ENCODE measurements at places on chromosomes 4 and X. TPM values are rescaled to one million over a fixed set of nuclear protein-coding genes. Genes with fewer than 3 reads are reported as not detected.
A peak's percentile ranks its signal among the peaks of the same experiment; 100 is the strongest.

ABLIM2 gene
- 7.5 TPM for total RNA-seq

SSX4B gene
- total RNA-seq: 0.71 TPM

GRK4 gene
- 34.5 TPM for total RNA-seq

TRIM61 gene
- total RNA-seq: 0.34 TPM

PRICKLE3 gene
- 1.6 TPM for total RNA-seq

GRCh38 chrX:74383611-74384010 is 37.7 kb upstream of the SLC16A2 start:
- H3K27ac ChIP-seq: no peak overlapping the region
- H3K4me1 ChIP-seq: no peaks in the 10 kb centered on the region
- DNase-seq: peak; percentile 17
- H3K36me3 ChIP-seq: no peaks in the 10 kb centered on the region

DNA sequence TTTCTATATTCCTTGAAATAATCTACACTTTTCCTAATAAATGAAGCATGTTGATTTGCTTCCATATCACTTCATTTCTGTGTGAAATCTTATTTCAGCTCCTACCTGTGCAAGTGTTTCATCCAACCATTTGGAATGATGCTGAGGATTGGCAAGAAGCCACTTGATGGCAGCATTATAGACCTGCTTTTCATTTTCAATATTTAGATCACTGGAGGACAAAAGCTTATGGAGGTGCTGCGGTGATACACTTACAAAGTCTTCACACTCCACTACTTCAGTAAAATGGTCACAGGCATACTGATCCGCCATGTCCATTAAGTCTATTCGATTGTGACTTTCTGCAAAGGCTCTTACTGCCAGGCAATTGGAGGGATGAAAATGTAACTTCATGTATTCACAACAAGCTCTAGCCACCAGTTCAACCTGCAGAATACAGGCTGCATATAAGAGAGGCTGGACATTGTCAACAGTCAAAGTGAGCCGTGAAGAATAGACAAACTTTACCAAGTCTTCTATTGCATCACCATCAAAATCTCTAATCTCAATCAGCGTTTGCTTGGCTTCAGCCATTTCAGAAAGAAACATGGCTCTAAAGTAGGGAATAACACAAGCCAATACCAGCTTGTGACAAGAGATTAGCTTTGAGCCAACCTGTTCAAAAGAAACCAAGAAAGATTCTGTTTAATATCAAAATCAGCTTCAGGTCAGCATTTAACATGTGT is 35.1 kb downstream of the KLHL8 start:
- H3K36me3 ChIP-seq: no peaks in the 10 kb centered on the region
- peaks cover 2% of the 10 kb centered on the region for H3K27me3 ChIP-seq
- no peak for DNase-seq

- no peaks in the 10 kb centered on the region for H3K4me1 ChIP-seq
- no peak for DNase-seq
- no peak overlapping the region for H3K27ac ChIP-seq
- H3K27me3 ChIP-seq: no peaks in the 10 kb centered on the region
- H3K36me3 ChIP-seq: no peaks in the 10 kb centered on the region
Observed at GRCh38 chrX:101668143-101668542, 8.5 kb upstream of the ARMCX2 start.

DNA sequence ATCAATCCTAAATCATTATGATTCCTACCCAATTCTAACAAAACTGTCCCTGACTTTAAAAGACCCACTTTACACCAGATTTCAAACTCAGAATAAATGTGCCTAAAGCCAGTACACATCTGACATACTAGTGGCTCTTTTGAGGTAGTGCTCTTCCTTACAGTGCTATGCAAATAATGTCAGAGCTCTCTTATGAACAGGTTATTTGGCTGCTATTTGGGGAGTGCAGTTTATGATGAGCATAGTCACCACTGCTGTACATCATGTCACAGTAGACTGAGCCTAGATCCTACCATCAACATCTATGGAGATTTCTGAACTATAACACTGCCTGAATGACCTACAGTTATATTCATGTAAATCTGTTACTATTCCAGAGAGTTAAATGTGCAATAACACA is 50.4 kb upstream of the PAGE5 start:
- no peak overlapping the region for H3K4me3 ChIP-seq
- no peaks in the 10 kb centered on the region for H3K4me1 ChIP-seq
- H3K27me3 ChIP-seq: no peaks in the 10 kb centered on the region
- H3K27ac ChIP-seq: no peak overlapping the region
- no peaks in the 10 kb centered on the region for H3K36me3 ChIP-seq

DNA sequence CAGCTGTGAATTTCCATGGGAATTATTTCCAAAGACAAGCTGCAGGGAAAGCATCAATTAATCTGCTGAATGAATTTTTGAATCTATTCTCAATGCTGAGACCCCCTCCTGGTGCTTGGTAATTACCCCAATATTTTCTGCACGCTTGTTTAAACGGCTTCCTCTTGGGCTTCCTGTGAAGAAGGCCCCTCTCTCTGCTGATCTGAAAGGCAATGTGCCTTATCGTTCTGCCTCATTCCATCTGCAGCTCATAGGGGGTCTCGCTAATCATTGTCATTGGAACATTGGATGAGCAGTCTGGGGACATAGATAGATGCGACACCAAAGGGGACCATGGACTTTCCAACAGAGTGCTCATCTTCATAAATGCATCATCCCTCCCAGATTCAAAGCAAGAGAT is 851.6 kb downstream of the PDHA2 start:
- no peaks in the 10 kb centered on the region for H3K27me3 ChIP-seq
- no peak overlapping the region for H3K4me3 ChIP-seq
- H3K36me3 ChIP-seq: no peaks in the 10 kb centered on the region

GRCh38 chr4:81796790-81797528 is 325.3 kb upstream of the RASGEF1B start:
- H3K27ac ChIP-seq: no peak overlapping the region
- H3K36me3 ChIP-seq: peaks cover 68% of the 10 kb centered on the region
- no peak overlapping the region for H3K4me3 ChIP-seq
- no peaks in the 10 kb centered on the region for H3K27me3 ChIP-seq
- no peak for DNase-seq

- no peak overlapping the region for H3K27ac ChIP-seq
- no peak for DNase-seq
- no peaks in the 10 kb centered on the region for H3K36me3 ChIP-seq
- no peaks in the 10 kb centered on the region for H3K4me1 ChIP-seq
- no peak overlapping the region for H3K4me3 ChIP-seq
Observed at GRCh38 chr4:88939697-88940096, 117.3 kb downstream of the FAM13A start.

DNA sequence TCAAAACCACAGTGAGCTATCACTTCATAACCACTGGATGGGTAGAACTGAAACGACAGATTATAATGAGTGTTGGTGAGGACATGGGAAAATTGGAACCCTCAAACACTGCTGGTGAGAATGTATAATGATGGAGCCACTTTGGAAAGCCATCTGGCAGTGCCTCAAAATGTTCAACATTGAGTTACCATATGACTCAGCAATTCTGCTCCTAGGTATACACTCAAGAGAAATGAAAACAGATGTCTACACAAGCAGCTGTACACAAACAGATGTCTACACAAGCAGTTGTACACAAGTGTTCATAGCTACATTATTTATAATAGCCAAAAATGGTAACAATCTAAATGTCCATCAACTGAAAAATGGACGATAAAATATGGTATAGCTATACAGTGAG is 143.9 kb downstream of the PDGFRA start:
- no peak for DNase-seq
- no peak overlapping the region for H3K4me3 ChIP-seq
- H3K27ac ChIP-seq: no peak overlapping the region
- peaks cover 3% of the 10 kb centered on the region for H3K27me3 ChIP-seq
- peaks cover 2% of the 10 kb centered on the region for H3K4me1 ChIP-seq
- peaks cover 6% of the 10 kb centered on the region for H3K36me3 ChIP-seq

- H3K4me1 ChIP-seq: peaks cover 3% of the 10 kb centered on the region
- H3K27me3 ChIP-seq: no peaks in the 10 kb centered on the region
- H3K4me3 ChIP-seq: no peak within 1 kb of the TSS
- no peak within 1 kb of the TSS for H3K27ac ChIP-seq
- H3K36me3 ChIP-seq: no peaks in the 10 kb centered on the region
Observed at GRCh38 chr4:74308215-74308614, at the start of gene EPGN. TSS of gene EPGN (plus strand) at chr4:74308470. CDS start at chr4:74308534, 64 bp downstream.

- H3K27ac ChIP-seq: no peak overlapping the region
- H3K4me3 ChIP-seq: no peak overlapping the region
- H3K4me1 ChIP-seq: no peaks in the 10 kb centered on the region
- H3K27me3 ChIP-seq: peaks cover 2% of the 10 kb centered on the region
- no peaks in the 10 kb centered on the region for H3K36me3 ChIP-seq
Observed at GRCh38 chrX:27924718-27925117, 56.5 kb downstream of the DCAF8L1 start.

DNA sequence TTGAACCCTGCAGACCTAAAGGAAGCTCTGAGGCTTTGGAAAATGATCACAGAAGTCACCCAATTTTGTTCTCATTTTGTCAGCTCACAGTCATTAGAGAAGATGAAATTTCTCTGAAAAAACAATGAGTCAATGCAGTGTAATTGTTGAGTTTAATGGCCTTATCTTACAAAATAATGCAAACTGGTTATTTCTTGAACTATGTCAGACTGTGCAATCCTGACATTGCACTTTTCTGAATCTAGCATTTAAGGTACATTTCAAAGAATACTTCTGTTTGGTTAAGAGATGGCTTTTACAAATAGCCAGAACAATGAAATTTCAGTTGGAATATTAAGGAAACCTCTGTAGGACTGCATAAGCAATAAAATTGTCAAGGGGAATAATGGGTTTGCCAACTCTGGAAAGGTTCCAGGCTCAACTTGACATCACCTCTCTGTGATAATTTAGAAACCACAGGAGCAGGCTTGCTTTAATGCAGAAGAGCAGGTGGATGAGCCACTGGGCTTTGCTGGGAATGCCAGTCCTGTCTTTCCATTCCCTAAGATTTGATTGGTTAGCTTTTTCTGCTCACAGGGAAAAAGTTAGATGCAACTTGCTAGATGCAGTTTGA is 222.8 kb downstream of the FRMPD4 start:
- no peak overlapping the region for H3K4me3 ChIP-seq
- DNase-seq: no peak
- H3K27ac ChIP-seq: no peak overlapping the region
- no peaks in the 10 kb centered on the region for H3K4me1 ChIP-seq
- H3K36me3 ChIP-seq: no peaks in the 10 kb centered on the region

- no peak overlapping the region for H3K27ac ChIP-seq
- no peaks in the 10 kb centered on the region for H3K27me3 ChIP-seq
- no peaks in the 10 kb centered on the region for H3K36me3 ChIP-seq
- no peaks in the 10 kb centered on the region for H3K4me1 ChIP-seq
- H3K4me3 ChIP-seq: no peak overlapping the region
Observed at GRCh38 chr4:86159216-86159615, 200.6 kb downstream of the MAPK10 start.

Data from glutamatergic neuron (in vitro differentiated cells).